ENCODE measurements at places on chromosomes 4 and X. TPM values are rescaled to one million over a fixed set of nuclear protein-coding genes. Genes with fewer than 3 reads are reported as not detected.
A peak's percentile ranks its signal among the peaks of the same experiment; 100 is the strongest.

The ARSD gene
- total RNA-seq, result 13.4 TPM

DNA sequence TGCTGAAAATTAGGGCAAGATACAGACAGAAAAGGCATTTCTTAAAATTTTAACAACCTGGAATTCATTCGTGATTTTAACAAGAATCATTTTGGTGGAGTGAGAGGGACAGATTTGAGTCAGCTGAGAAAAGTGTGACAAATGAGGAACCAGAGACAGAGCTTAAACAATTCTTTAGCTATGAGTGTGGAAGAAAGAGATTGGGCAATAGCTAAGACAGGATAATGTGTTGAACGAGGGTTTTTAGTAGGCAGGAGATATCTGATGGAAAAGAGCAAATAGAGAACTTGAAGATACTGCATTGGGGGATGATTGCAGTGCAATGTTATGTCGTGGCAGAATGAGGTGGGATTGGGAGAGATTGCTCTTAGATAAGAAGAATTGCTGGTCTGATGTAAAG, 164.2 kb upstream of the SPRY1 start:
- DNase-seq, result peak; percentile 65

The MAGEC3 gene
- not detected for total RNA-seq

DNA sequence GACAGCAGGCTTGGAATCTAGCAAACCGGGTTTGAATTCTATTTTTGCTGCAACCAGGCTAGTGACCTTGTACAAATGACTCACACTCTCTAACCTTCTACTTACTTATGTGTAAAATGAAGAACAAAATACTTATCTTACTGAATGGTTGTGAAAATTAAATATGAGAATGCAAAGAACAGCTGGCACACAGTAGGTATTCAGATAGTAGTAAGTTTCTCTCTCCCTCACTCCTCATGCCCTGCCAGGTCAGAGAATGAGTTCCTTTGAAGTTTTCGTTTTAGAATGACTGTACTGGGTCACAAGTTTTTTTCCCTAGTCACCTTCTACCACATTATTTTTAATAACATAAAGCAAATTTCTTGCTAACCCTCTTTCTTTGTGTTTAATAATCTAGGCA, 33.0 kb downstream of the CISD2 start:
- no peak for DNase-seq

The GABRE gene
- total RNA-seq, result 24.2 TPM

GRCh38 chrX:2677764-2678163, 13.3 kb upstream of the CD99 start:
- peak; percentile 97 for DNase-seq

- no peak for DNase-seq
Measured at GRCh38 chr4:76993787-76994641, 44.5 kb downstream of the SEPTIN11 start.

The FAAH2 gene
- 0.86 TPM for total RNA-seq

The CPE gene
- 3.5 TPM for total RNA-seq

DNA sequence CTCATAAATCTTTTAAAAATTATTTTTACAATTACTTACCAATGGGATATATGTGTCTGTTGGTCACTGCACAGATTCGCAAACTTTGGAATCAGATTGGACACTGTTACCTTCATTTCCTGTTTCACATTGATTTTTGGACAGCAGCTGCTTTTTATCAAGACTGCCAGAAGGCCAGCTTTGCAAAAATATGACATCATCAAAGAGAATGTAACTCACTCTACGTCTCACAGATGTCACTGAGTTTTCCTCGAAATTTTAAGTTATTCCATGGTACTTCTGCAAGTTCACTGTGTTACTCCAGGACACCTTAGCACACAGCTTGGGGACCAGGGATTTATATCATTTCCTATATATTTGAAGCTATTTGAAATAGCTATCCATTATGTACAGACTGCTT, 31.8 kb upstream of the MAGEB2 start:
- peak; percentile 21 for DNase-seq

- DNase-seq, result peak; percentile 75
Measured at GRCh38 chr4:186693159-186693815, 30.4 kb downstream of the FAT1 start.

GRCh38 chr4:30790998-30791397, 70.8 kb downstream of the PCDH7 start:
- no peak for DNase-seq

GRCh38 chr4:94856030-94856429, 98.3 kb downstream of the BMPR1B start:
- peak; percentile 15 for DNase-seq

The CT55 gene
- not detected for total RNA-seq

DNA sequence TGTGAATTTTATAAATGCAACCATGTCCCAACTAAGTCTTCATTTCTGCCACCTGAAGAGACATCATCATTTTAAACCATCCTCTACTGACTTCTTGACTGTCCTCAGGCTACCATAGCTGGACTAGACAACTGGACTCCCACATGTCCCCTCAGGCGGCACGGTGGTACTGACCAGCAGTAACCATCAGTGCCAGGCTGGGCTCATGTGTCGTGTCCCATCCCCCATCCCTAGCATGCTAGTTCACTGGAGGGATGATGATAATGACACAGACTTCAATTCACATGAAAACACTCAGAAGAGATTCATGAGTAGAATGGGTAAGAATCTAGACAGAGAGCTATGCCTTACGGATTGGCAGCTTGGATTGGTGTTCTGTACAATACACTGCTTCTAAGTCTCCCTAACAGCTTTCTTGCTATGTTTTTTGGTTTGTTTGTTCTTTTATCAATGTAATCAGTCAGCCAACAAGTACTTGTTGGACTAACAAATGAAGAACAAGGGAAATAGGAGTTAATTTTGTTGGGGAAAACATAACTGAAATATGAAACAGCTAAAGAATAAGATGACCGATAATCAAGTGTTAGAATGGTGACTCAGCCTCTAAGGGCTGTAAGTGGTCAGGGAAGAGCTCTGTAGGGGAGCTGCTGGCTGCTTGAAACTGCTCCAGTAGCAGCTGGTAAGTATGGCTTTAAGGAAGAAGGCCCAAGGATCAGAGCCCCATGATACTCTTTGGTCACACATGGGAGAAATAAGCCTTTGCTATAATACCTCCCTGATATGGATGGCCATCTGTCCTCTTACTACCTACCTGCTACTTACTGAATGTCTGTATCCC, 10.3 kb downstream of the ZDHHC9 start:
- peak; percentile 41 for DNase-seq

DNA sequence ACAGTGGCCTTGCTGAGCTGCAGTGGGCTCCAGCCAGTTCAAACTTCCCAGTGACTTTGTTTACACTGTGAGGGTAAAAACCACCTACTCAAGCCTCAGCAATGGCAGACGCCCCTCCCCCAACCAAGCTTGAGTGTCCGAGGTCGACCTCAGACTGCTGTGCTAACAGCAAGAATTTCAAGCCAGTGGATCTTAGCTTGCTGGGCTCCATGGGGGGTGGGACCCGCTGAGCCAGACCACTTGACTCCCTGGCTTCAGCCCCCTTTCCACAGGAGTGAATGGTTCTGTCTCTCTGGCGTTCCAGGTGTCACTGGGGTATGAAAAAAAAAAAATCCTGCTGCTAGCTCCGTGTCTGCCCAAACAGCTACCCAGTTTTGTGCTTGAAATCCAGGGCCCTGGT, 168.9 kb upstream of the INTU start:
- DNase-seq, result no peak

- DNase-seq, result peak; percentile 32
Measured at GRCh38 chr4:5460106-5460801, 248.1 kb downstream of the EVC2 start.

GRCh38 chrX:72139538-72139937, 7.8 kb upstream of the RTL5 start:
- DNase-seq, result no peak

The OPHN1 gene
- total RNA-seq, result 9.0 TPM

DNA sequence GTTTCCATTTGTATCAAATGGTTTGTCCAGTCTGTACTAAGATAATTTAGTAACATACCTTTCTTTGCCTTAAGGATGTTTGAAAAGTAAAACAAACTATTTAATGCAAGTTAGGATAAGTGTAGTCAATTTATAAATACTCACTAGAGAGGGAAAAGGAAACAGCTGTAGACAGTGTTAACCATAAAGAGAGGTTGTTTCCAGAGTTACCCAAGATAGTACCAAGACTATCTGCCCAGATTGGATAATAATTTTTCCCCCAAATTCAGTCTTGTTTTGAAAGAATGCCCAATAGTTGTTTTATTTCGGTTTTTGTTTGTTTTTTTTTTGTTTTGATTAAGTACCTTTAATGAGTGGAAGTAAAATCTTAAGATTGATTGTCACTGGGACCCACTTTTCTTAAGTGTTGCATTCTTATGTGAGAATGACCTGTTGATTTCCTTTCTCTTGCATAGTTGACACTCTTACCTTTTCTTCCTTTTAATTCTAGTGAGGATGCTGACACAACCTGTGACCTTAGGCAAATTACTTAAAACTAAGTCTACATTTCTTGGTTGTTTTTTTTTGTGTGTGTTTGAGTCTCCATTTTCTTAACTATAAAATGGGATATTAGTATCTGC, 12.8 kb downstream of the AFF1 start:
- DNase-seq, result no peak

GRCh38 chrX:150226223-150226965, 136.7 kb upstream of the MAMLD1 start:
- no peak for DNase-seq

- no peak for DNase-seq
Measured at GRCh38 chr4:57156242-57156990, 46.2 kb upstream of the IGFBP7 start.

The MAGEA8 gene
- total RNA-seq, result not detected

The MAGEA12 gene
- not detected for total RNA-seq

DNA sequence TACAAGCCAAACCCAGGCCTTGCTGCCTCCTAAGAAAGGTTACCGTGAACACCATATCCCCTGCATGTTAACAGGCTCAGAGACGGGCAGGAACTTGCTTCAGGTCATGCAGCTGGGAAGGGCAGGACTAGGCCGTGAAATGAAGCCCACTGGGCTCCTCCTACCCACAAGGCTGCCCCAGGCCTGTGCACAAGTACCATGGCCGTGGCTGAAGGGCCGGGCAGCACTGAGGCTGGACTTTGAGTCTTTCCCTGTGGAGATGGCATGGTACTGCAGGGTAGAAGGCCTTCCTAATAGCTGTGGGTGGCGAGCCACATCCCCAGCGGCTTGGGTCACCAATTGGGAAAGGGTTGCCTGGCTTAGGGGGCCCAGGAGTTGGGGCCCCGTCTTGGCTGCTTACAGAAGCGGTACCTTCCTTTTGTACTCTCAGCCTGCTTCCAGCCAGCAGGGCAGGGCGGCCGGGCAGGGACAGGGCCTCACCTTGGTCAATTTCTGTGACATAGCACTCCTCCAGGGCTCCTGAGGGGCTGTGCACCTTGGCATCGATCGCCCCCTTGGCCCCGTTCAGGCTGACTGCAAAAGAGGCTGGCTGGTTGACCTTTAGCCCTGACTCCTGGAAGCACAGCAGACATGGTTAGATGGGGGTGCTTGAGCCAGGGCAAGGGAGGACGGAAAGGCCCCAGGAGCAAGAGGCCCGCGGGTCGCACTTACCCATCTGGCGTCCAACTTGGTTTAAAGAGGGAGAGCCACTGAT, 23.8 kb downstream of the FLNA start:
- DNase-seq, result no peak

GRCh38 chrX:87338510-87338909, 179.1 kb upstream of the KLHL4 start:
- DNase-seq, result peak; percentile 20

The PIGA gene
- 7.1 TPM for total RNA-seq

GRCh38 chr4:25654031-25654970, 1.4 kb upstream of the SLC34A2 start:
- no peak for DNase-seq

DNA sequence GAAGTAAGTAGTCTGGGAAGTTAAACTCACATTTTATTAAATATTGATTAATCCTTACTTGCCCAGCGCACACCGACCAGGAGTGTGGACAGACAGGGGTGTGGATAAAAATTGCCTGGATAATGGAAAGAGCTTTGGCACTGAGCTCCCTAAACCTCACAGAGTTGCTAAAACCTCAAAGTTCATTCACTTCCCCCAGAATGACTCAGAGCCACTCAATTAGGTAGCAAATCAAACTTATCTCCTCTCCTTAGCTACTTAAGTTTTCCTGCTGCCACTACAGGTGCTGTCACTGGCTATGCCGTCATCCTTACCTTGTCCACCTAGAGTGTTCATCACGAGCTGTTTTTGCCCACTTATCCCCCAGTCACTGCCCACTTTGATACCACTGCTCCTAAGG, 27.0 kb upstream of the MID1IP1 start:
- DNase-seq, result no peak

GRCh38 chrX:130623518-130623917, 221.7 kb downstream of the RBMX2 start:
- DNase-seq, result no peak

The S100P gene
- not detected for total RNA-seq

All from fibroblast of villous mesenchyme (primary cell).